ENCODE measurements at places on chromosomes 2 and 18. TPM values are rescaled to one million over a fixed set of nuclear protein-coding genes. Genes with fewer than 3 reads are reported as not detected.

GRCh38 chr2:62826141-62826540 is 120.6 kb downstream of the EHBP1 start:
- H3K36me3 ChIP-seq = peaks cover 43% of the 10 kb centered on the region
- no peak for DNase-seq
- H3K4me1 ChIP-seq = no peaks in the 10 kb centered on the region
- H3K27me3 ChIP-seq = no peaks in the 10 kb centered on the region
- H3K4me3 ChIP-seq = no peak overlapping the region

- H3K4me1 ChIP-seq = no peaks in the 10 kb centered on the region
- H3K27me3 ChIP-seq = peaks cover 12% of the 10 kb centered on the region
- no peaks in the 10 kb centered on the region for H3K36me3 ChIP-seq
- DNase-seq = no peak
These were observed 17.9 kb upstream of the LRRTM1 start for GRCh38 chr2:80322311-80322920.

DNA sequence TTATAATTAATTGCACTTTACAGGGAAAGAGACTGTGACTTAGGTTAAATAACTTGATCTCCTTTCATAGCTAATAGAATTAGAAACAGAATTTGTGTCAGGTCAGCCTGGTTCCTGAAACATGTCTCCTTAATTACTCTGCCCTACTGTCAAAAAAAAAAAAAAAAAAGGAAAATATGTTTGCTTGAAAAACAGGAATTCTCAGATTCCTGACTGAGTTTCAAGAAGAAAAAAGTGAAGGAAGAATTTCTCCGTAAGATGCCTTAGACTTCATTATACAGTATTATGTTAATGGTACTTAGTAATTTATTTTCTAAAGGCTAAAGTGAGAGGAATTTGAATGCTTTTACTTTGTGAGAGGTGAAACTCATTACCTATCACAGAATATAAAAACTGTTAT is 118.4 kb upstream of the REG3G start:
- no peaks in the 10 kb centered on the region for H3K4me1 ChIP-seq
- H3K4me3 ChIP-seq = no peak overlapping the region
- DNase-seq = no peak
- H3K36me3 ChIP-seq = no peaks in the 10 kb centered on the region
- no peaks in the 10 kb centered on the region for H3K27me3 ChIP-seq

GRCh38 chr2:171447675-171448074 is 13.6 kb downstream of the DCAF17 start:
- no peaks in the 10 kb centered on the region for H3K27me3 ChIP-seq

DNA sequence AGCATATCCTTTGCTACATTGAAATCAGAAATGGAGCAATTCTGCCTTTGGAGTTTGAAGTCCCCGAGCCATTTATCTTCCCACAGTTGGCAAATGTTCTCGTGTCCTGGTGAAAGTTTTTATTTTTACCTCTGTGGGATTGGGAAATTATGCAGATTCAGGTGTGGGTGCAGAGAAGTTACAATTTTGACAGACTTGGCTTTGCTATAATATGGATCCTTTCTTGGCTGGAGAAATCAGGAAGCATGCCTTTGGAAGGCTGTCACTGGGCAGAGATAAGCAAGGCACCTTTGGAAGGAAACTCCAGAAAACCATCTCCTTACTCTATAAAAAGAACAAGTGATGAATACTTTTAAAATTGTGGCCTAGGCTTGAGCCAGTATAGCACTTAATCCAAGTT is 278.3 kb downstream of the SETBP1 start:
- DNase-seq = no peak
- H3K4me3 ChIP-seq = no peak overlapping the region
- peaks cover 6% of the 10 kb centered on the region for H3K27me3 ChIP-seq
- no peaks in the 10 kb centered on the region for H3K4me1 ChIP-seq

DNA sequence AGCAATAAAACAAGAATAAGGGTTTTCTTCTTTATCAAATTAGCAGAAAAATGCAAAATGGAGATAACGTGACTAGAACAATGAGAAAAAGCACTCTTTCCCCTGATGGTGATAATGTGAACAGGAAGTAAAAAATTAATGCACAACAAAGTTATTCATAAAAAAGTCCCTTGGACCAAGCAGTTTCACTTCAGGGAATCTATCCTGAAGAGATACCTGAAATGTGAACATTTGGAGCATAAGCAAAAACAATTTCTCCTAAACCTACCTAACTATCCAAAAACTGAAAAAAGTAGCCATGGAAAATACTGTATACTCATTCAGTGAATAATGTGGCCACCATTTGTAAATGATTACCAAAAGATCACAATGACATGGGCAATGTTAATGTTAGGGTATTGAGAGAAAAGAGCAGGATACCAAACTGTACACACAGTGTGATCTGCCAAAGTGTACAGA is 48.7 kb downstream of the TRIP12 start:
- H3K4me3 ChIP-seq = no peak overlapping the region
- peaks cover 37% of the 10 kb centered on the region for H3K36me3 ChIP-seq
- peak overlapping the region; percentile 5 for H3K27ac ChIP-seq
- no peak for DNase-seq
- H3K4me1 ChIP-seq = peaks cover 19% of the 10 kb centered on the region

DNA sequence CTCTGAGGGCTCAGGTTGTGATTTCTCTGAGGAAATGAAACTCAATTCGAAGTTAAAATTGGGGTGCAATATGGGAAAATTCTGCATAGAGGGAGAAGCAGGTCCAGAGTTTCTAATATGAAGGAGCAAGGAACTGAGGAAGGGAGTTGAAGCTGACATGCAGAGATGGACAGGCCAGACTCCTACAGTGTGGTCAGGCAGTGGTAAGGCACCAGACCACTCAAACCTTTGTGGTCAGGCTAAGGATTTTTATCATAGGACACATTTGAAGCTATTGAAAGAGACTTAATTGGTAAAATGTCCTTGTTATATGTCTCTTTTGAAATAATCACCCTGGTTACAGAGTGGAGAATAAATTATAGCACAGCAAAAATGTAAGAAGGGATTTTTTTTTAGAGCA is 1074.8 kb upstream of the CDH2 start:
- H3K4me1 ChIP-seq = no peaks in the 10 kb centered on the region
- no peaks in the 10 kb centered on the region for H3K27me3 ChIP-seq
- H3K4me3 ChIP-seq = no peak overlapping the region
- no peaks in the 10 kb centered on the region for H3K36me3 ChIP-seq
- H3K27ac ChIP-seq = no peak overlapping the region

DNA sequence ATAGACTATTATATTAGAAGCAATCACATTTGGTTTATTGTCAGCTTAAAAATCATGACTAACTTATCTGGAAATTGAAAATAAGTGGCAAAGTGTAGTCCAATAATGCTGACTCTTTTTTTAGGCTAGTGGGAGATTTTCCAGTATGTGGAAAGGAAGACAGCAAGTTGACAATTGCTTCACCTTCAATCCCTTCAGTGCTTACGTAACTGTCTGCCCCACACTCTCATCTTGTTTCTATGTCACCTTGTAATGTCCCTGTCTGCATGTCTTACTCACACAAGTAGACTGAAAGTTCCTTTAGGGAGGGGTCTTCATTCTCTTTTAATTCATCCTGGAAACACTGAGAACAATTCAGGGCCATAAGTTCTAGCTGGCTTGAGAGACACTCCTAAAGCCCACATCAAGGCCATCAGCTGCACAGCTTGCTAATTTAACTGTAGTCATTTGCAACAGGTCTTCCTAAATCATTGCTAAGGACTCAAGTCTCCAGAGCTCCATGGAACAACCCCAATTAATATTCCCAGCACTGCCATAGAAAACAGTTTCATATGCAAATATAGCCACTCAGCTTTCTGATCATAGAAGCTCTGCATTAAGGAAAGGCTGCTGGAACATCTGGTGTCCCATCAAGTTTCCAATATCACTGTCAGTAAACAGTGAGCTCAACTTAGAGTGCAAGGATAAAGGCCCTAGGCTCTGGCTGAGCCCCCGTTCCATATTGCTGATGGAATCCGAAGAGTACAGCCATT is 230.5 kb downstream of the ETAA1 start:
- no peaks in the 10 kb centered on the region for H3K36me3 ChIP-seq
- H3K4me1 ChIP-seq = no peaks in the 10 kb centered on the region
- H3K27me3 ChIP-seq = peaks cover 3% of the 10 kb centered on the region
- DNase-seq = no peak
- no peak overlapping the region for H3K27ac ChIP-seq
- no peak overlapping the region for H3K4me3 ChIP-seq

DNA sequence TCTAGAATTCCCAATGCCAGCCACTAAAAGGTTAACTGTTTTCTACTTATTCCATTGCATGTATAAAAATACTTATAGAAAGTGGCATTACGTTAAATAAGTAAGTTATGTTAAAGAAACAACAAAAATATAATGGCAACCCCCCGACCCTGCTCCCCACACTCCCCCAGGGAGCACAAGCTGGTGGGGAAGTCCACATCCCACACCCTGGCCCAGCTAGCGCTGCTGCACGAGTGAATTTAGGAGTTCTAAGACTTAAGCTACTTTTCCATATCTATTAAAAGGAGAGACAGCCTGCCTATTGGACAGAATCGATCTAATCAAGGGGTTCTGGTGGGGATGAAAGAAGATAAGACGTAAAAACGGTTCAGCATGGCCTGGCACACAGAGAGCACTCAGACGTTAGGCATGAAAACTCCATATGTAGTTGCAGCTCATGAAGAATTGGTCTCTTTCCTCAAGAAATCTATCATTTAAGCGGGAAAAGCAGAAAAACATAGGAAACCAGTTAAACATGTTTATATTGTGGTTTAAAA is 16.6 kb downstream of the HJURP start:
- DNase-seq = no peak
- H3K27ac ChIP-seq = no peak overlapping the region
- no peak overlapping the region for H3K4me3 ChIP-seq
- H3K4me1 ChIP-seq = peaks cover 5% of the 10 kb centered on the region
- H3K27me3 ChIP-seq = no peaks in the 10 kb centered on the region

- no peak for DNase-seq
- no peak overlapping the region for H3K4me3 ChIP-seq
- H3K27me3 ChIP-seq = no peaks in the 10 kb centered on the region
- H3K27ac ChIP-seq = no peak overlapping the region
These were observed 36.7 kb downstream of the DYNC1I2 start for GRCh38 chr2:171723716-171724683.

DNA sequence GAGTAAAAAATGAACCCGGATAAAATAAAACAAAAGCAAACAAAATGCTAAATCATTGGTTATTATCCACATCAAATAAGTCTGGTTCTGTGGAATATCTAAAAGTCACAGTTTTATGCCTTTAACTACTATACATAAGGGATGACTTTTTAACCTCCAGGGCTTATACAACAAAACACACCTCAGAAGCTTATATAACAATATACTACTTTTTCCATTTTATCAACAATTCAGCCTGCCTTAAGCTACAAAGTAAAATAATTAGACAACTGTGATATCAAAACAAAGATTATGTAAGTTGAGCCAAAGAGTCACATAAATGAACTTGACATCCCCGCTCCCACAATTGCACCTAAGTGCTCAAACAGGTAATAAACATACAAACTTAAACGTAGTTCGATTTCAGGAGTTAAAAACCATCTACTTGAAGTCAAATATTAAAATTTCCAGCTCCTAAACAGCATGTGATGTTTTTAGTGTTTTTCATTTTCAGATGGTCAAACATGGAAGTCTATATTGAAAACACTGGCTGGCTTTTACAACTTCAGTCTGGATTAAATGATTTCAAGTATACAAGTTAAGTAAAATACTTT is 54.7 kb downstream of the ATIC start:
- peaks cover 40% of the 10 kb centered on the region for H3K36me3 ChIP-seq
- no peaks in the 10 kb centered on the region for H3K27me3 ChIP-seq

DNA sequence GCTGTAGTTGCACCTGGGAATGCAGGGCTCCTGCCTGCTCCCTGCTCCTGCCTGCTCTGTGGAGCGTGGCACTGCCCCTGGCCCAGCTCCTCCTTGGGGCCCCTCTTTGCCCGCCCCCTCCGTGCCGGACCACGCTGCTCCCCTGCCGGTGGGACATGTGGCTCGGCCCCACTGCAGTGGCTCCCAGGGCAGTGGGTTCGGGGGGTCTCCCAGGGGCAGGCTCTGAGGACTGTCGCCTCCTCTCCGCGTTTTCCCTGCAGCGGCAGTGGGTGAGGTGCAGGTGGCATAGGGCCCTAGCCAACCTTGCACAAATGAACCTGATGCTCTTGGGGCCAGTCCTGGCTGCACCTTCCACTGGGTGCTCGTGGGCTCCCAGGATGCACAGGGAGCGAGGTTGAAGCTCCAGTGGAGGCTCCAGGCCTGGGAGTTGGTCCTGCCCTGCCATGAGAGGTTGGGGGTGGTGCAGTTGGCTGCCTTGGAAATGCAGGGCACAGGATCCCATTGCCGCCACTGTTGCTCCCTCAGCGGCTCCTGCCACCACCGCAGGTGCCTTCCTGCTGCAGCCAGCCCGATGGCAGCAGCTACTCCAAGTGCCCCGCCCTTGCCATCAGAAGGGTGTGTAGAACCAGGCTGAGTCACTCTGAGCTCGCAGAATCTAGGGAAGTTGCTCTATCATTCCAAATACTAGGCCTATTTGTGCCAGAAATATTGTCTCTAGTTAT is 313.1 kb upstream of the SYT4 start:
- no peaks in the 10 kb centered on the region for H3K27me3 ChIP-seq
- H3K4me3 ChIP-seq = no peak overlapping the region
- no peak overlapping the region for H3K27ac ChIP-seq
- H3K4me1 ChIP-seq = no peaks in the 10 kb centered on the region
- no peaks in the 10 kb centered on the region for H3K36me3 ChIP-seq

GRCh38 chr2:223760838-223761502 is 76.4 kb downstream of the AP1S3 start:
- DNase-seq = peak; percentile 38
- H3K27ac ChIP-seq = peak overlapping the region; percentile 38
- H3K4me3 ChIP-seq = no peak overlapping the region
- H3K36me3 ChIP-seq = no peaks in the 10 kb centered on the region
- H3K27me3 ChIP-seq = no peaks in the 10 kb centered on the region

DNA sequence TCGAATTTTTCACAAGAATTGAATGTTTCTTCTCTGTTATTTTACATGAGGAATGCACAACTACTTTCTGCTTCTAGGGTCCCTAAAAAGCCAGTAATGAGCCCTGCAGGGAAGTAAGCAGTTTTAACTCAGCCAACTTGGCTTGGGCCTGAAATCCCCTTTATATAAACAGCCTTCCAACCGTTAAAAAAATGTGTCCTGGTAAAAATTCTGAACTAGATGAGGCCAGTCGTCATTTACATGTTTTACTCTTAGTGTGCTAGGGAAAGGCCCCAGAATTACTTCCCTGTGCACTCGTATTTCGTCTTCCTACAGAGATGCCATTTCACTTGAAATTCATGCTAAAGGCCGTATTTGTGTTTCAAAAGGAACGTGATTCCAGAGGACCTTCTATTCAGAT is 42.4 kb upstream of the RPE start:
- no peaks in the 10 kb centered on the region for H3K4me1 ChIP-seq
- no peak overlapping the region for H3K4me3 ChIP-seq
- no peak for DNase-seq
- H3K27me3 ChIP-seq = no peaks in the 10 kb centered on the region
- H3K36me3 ChIP-seq = no peaks in the 10 kb centered on the region
- H3K27ac ChIP-seq = no peak overlapping the region

- no peak for DNase-seq
- H3K27ac ChIP-seq = no peak overlapping the region
- peaks cover 28% of the 10 kb centered on the region for H3K36me3 ChIP-seq
These were observed 5.6 kb downstream of the CPSF3 start for GRCh38 chr2:9428965-9429577.

The RNF25 gene
- total RNA-seq = 29.8 TPM

The GCG gene
- not detected for total RNA-seq

The UXS1 gene
- total RNA-seq = 43.4 TPM

The ADI1 gene
- 22.8 TPM for total RNA-seq

The CD28 gene
- 88.8 TPM for total RNA-seq

The RTKN gene
- 1.6 TPM for total RNA-seq

The RASGRP3 gene
- 5.8 TPM for total RNA-seq

The GALNT13 gene
- total RNA-seq = 0.16 TPM

The LOXHD1 gene
- total RNA-seq = 0.14 TPM
